ENCODE measurements at places on chromosomes 7 and 10.
A peak's percentile ranks its signal among the peaks of the same experiment; 100 is the strongest.

DNA sequence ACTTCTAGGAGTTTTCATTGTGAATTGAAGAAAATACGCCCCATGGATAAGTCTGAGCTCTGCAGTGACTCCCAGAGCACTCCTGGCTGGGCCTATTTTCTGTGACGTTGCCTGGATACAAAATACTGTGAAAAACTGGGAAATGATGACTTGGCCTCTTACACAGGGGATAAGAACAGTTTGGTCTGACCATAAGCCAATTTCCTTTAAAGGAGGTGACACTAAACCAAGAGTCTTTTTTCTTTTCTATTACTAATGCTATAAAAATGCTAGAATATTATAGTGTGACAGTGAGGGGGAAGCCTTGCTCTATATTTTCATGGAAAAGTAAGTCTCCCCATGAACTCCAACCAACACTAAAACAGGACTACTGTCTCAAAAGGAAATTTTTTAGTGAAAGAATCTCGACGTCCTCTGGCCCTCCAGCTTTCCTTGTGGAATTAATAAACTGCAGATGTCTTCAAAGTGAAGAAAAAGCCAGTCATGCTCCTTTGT is 45.5 kb downstream of the MYOF start:
- DNase-seq: no peak

GRCh38 chr7:150432915-150433892 is 17.2 kb upstream of the GIMAP8 start:
- DNase-seq: no peak

GRCh38 chr10:85612378-85612775 is 754.2 kb downstream of the GRID1 start:
- DNase-seq: peak; percentile 21

DNA sequence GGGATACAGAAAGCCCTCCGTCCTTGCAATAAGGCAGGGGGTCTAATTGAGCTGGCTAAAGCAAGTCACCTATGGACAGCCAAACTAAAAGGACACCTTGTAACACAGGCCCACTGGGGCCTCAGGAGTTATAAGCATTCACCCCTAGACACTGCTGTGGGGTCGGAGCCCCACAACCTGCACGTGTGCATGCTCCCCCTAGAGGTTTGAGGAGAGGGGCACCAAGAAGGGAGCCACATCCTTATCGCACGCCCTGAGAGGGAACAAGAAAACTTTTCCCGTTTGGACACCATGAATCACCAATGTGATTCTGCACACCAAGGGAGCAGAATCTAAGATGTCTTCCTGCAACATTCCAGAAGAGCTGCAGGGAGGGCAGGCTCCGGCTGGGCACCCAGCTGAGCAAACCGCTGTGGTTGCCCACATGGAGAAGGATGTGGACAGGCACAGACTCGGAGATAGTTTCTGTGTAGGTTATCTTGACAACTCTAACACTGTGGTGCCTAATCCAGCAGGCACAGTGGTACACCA is 17.7 kb upstream of the TARP start:
- no peak for DNase-seq
